ENCODE measurements at places on chromosomes 1 and 21. TPM values are rescaled to one million over a fixed set of nuclear protein-coding genes. Genes with fewer than 3 reads are reported as not detected.

GRCh38 chr21:32298658-32299081 lies at the start of gene MRAP:
MRAP (plus strand) TSS chr21:32298855; CDS start chr21:32298972, 117 bp downstream.
- DNase-seq = no peak

- DNase-seq = no peak
Observed at GRCh38 chr1:234611225-234611846, 1.4 kb upstream of the IRF2BP2 start.

DNA sequence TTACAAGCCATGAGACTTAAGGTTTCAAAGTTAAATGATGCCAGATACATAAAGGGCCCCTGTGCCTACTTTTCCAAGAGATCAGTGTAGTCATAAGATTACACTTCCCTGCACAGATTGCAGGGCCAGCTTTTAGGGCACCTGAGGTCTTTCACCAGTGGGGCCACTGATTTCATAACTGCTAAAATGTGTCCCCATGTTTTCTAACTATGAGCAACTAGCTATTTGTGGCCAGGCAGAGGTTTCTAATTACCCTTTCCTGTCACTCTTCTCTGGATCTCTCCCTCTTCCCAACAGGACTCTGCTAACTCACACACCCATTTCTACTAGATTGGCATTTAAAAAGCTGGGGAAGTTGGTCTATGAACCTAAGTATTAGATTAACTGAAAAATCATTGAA lies 207.1 kb upstream of the SGIP1 start:
- DNase-seq = no peak

- DNase-seq = no peak
Observed at GRCh38 chr1:207240325-207241101, 81.0 kb upstream of the CD55 start.

DNA sequence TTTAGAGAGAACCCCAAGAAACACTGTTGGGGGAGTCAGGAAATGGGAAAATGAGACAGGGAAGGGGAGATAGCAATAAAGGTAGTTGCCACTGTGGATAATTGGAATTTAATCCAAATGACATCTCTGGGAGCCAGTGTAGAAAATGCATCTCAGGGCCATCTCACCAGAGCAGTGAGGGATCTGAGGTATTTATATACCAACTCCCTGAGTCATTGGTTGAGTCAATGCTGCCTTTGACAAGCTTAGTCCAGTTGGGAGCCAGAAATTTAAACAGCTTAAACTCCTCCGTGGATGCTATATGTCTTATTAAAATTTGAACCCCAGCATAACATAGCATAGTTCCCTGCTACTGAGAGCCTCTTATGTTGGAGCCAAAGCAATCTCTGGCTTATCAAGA lies 140.3 kb downstream of the SLC30A10 start:
- no peak for DNase-seq

- DNase-seq = no peak
Observed at GRCh38 chr1:108634521-108634920, 26.4 kb downstream of the HENMT1 start.

DNA sequence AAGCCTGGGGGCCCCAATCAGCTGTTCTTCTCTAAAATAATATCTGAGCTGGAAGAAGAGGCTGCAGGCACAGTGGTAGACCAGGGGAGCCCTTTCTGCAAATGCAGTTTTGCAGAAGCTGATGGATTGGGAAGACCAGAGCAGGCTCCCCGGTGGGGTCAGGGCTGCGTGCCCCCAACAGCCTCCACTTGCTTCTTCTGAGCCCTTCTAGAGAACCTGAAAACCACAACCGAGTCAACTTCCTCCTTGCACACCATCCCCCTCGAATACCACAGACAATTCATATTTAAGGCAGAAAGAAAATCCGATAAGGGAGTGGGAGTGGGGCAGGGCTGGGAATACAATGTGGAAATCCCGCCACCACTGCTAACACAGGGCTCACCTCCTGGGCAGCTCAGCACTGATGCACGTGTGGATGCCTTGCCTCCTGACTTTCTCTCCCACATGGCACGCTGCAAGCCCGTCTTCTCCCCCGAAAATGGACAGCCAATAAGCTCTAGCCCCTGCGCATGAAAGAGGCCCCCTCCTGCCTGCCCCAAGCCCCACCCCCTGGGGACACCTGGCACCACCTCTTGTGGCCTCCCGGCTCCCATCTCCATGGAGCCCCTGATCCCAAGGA lies 25.4 kb upstream of the ALDH4A1 start:
- no peak for DNase-seq

The ACOT7 gene
- total RNA-seq = 6.6 TPM

GRCh38 chr1:210505601-210506496 lies 177.1 kb downstream of the HHAT start:
- no peak for DNase-seq

- no peak for DNase-seq
Observed at GRCh38 chr1:64546013-64546412, 76.1 kb downstream of the CACHD1 start.

DNA sequence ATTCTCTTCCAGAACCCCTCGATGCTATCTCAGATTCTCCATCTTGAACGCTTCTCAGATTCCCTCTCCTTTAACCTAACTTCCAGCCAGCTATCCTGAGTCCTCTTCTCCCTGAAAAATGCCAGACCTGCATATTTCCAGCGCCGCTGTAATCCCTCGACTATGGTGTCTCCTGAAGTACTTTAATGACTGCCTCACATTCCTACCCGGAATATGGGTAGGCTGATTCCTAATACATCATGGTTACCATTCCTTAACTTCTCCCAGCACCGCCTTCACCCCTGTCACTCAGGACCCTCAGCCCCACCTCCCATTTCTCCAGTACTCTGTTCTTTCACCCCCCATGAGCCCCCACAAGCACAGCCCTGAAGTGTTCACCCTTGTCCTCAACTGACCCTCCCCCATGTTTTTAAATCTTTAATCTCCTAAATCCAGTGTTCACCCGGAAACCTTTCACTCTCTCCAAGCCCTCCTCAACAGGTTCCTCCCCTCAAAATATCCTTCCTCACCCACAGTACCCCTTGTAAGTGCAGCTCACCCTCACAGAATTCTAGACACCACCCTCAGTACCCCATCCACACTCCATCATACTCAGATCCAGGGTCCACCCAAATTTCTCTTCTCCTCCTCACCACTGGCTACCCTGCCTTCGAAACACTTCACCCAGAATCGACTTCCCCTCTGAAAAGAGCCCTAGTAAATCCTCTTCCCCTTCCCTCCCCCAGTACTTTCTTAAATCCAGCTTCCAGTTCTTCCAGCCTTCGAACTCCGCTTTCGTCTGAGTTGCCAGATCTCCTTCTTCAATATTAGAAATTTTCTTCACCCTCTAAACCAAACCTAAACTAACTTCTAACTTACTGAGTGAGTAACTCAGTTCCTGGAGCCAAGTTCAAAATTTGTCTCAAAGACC lies 922 bp downstream of the CPT2 start:
- DNase-seq = no peak

The TBX15 gene
- 3.6 TPM for total RNA-seq

The KRTAP19-3 gene
- not detected for total RNA-seq

DNA sequence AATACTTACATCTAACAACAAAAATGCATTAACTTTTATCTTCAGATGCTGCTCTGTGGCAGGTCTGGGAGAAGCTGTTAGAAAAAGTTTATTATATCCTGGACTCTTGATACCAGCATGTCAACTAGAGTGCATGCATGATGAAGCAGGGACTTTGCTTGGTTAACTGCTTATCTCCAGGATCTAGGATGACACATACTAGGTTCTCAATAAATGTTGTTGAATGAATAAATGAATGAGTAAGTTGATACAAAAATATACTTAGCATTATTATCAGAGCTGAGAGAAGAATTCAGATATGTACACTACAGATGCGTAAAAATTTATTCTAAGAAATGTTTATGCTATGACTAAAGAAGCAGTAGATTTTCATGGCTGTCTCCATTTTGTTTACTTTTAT lies 304.3 kb downstream of the LTN1 start:
- no peak for DNase-seq

GRCh38 chr1:198018529-198018928 lies 101.4 kb downstream of the LHX9 start:
- no peak for DNase-seq

The LYPD8 gene
- not detected for total RNA-seq

The CYP4B1 gene
- 20.0 TPM for total RNA-seq

DNA sequence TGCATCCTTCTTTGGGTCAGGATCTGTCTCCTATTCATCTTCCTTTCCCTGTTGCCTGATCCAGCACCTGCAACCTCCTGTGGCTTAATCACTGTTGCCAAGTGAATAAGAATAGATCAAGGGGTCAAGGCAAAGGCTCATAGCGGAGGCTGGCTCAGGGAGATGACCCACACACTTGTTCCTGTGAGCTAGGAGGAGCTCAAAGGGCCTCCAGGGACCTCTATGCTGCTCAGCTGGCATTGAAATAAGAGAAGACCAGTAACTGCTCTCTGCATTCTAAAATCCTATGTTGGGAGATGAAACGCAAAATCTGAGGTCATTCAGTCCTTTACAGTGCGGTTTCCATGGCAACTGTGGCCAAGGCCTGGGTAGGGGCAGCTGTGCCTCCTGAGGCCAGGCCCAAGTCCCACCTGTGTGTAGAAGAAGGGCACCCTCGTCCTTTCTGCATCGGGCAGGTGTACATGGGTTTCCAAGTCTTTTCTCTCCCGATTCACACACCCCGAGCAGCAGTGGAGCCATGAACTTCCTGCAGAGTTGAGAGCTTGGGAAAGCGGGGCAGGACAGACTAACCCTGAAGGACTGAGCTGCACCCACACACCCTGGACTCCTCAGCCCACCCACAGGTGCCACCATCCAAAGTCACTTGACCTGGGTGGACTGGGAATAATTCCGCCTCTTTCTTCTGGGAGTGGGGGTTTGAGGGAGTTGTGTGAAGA lies 27.8 kb upstream of the STUM start:
- DNase-seq = no peak

The NES gene
- 134 TPM for total RNA-seq

The SLC6A17 gene
- total RNA-seq = not detected

DNA sequence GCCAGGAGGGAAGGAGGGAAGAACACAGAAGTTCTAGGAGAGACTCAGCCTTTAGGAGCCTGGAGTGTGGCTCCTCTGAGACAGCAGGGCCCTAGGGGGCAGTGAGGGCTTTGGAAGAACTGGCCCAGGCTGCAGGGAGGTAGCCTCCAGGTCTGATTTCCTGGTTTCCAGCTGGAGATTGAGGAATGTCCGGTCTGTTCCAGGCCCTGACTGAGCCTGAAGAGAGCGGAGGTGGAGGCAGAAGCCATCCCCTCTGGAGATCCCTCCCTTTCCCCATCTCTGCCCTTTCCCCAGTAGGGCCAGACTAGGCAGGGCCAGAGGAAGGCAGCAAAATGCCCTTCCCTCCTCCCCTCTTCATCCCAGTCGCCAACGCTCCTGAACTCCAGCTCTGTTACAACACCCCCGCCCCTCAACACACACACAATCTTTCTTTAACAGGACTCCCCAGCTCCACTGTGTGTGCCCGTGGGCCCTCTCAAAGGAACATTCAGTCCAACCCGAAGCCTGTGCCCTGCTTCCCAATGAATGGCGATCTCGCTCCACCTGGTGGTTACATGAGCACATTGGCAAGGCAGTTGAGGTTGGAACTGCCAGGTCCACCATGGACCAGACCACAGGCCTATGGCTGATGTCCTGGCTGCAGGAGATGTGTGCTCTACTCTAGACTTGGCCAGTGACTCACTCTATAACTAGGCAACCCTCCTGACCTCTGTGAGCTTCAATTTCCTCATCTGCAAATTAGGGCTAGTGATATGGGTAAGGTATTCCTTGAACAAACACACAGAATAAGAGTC lies 32.0 kb downstream of the MAP7D1 start:
- peak; percentile 95 for DNase-seq

DNA sequence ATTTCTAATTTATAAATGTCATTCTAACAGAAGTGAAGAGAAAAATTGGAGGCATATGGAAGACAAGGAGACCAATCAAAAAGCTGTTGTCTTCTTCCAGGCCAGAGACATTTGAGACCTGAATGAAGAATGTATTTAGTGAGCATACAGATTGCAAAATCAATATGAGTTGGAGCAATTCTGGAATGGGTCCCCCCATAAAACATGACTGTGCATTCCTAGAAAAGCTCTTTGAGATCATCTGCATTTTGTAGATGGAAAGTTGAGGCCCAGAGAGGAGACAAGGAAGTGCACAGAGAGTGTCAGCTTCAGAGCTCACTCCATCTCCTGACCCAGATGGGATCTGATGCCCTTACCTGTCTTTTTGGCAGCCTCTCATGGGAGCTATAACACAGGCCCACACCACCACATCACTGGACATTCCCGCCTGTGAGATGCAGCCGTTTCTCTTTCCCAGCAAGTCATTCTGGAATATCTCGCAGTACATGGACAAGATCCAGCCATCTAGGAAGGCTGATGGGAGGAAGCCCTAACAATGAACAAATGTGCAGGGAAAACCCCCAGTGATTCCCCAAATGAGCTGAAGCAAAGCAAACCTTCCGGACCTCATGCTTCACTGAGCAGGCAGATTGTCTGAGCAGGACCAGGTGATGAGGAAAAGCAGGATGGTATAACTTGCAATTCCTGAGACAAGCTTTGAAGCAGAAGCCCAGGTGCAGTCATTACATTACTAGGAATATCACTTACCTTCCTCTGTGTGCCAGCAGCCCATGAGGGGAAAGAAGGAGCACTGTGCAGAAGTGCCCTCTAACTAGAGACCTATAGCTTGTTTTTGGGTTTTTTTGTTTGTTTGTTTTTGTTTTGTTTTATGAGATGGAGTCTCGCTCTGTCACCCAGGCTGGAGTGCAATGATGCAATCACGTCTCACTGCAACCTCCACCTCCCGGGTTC lies 445.6 kb downstream of the PLPP3 start:
- DNase-seq = no peak

The MAPKAPK2 gene
- 158 TPM for total RNA-seq

DNA sequence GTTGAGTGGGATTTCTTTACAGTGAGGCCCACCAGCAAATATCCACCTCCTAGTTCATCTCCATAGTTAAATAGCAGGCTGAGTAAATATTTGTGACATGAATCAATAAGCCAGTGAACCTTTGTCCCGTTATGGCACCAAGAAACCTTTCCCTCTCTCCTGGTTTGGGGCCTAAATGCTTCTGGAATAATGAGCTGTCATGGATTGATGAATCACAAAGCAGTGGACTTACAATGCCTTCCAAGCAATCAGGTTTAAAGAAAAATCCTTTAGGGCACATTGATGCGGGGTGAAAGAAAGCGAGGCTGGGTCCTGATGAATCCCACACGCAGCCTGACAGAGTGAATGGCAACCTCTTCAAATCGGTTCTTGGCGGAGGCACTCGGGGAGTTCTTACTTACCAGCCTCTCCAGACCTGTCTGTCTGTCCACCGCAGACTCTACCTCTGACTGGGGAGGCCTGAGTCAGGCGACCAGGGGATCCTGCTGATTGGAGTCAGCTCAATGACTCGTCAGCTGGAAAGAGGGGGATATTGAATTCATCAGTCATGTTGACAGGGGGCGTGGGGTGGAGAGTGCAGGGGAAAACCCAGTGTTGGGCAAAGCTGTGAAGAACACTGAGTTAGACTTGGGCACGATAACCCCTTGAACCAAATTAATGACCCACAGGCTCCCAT lies 247.3 kb downstream of the PLPP3 start:
- no peak for DNase-seq

GRCh38 chr1:231420959-231421545 lies 1.0 kb downstream of the EGLN1 start:
- DNase-seq = peak; percentile 63

DNA sequence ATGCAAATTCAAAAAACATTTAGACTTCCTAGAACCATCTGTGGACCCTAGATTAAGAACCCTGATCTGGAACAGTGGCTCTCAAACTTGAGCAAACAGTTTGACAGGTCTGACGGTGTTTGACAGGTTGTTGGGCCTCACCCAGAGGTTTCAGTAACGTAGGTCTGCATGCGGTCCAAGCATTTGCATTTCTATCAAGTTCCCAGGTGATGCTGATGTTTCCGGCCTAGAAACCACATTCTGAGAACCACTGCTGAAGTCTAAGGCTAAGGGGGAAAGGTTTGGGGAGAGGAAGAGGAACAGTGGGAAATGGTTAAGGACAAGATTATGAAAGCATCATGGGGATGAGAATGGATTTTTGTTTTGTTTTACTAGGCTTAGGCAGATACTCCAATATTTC lies 48.6 kb downstream of the MDM4 start:
- DNase-seq = no peak
